Posterior vena cava (tissue), 2 donors: ENCODE measurements at places on chromosomes 13 and 19. TPM values are rescaled to one million over a fixed set of nuclear protein-coding genes. Genes with fewer than 3 reads are reported as not detected.

ADGRE3 gene
- 0.23 TPM for total RNA-seq

CTXN1 gene
- total RNA-seq = 5.9 TPM

ZNF560 gene
- total RNA-seq = not detected

TUBA3C gene
- total RNA-seq = not detected

ZNF816 gene
- 9.7 TPM for total RNA-seq

KLK5 gene
- total RNA-seq = not detected

CLDND2 gene
- total RNA-seq = 1.2 TPM

CGB1 gene
- total RNA-seq = not detected

CGB2 gene
- not detected for total RNA-seq

CHAF1A gene
- total RNA-seq = 9.5 TPM

CD22 gene
- total RNA-seq = 3.7 TPM

HTR2A gene
- total RNA-seq = 28.9 TPM

MYO1F gene
- 19.1 TPM for total RNA-seq

ZNF497 gene
- total RNA-seq = 0.69 TPM

SIGLEC12 gene
- 1.00 TPM for total RNA-seq

CEACAM1 gene
- 3.0 TPM for total RNA-seq

PSG11 gene
- total RNA-seq = not detected

CBY2 gene
- total RNA-seq = not detected

ZNF835 gene
- total RNA-seq = 2.0 TPM

MEX3D gene
- 21.9 TPM for total RNA-seq

SPHK2 gene
- 8.5 TPM for total RNA-seq

GNG7 gene
- 3.2 TPM for total RNA-seq

IRGC gene
- total RNA-seq = not detected

FFAR3 gene
- total RNA-seq = 0.14 TPM

RASIP1 gene
- 19.2 TPM for total RNA-seq

DIRAS1 gene
- 21.7 TPM for total RNA-seq

APOC4 gene
- total RNA-seq = not detected
